ENCODE measurements at places on chromosomes 3 and 15.

- DNase-seq = no peak
Measured at GRCh38 chr3:128107834-128108233, 15.8 kb downstream of the RUVBL1 start.

DNA sequence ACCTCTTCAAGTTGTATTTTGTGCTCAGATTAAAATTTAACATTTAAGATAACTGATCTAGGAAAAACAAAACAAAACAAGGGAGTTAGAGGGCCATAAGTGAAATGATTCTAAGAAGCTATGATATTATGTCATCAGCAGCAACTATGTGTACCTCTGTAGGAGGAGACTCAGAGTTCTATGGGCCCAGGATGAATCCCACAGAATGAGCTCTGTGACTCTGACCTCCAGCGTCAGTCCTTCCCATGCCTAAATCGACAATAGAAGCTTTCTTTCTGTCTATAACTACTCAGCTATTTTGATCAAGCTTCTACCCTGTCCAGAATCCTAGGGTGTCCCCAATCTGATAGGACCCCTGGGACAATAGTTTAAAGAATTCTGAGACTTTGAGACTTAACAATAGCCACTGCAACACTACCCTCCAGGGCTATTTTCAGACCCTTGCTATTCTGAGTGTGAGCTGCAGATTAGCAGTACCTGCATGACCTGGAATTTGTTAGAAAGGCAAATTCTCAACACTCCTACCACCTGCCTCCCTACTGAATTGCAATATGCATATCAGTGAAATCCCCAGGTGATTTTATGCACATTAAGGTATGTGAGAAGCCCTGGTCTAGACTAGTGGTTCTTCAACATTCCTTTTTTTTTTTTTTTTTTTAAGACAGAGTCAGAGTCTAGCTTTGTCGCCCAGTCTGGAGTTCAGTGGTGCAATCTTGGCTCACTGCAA is 66.7 kb downstream of the ARHGAP31 start:
- DNase-seq = no peak

- DNase-seq = no peak
Measured at GRCh38 chr3:58419780-58420507, 13.7 kb downstream of the PDHB start.

DNA sequence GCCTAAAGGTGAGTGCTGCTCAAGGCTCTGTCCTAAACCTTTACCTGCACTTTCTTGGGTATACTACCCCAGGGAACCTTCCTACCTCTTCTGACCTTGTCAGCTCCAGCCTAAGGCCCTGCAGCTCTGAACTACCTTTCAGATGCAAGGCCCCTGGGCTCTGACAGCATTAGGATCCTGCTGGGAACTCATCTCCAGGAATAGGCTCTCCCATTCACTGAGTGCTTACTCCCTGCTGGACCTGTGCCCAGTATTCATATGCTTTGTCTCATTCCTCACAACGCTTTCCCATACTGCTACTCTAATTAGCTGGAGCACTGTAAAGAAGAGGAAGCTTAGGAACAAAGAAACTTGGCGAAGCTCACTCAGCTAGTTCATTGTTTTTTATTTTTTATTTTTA is 53.8 kb upstream of the RAB6B start:
- no peak for DNase-seq

Measured in GM18507 (cell line).